ENCODE measurements at places on chromosomes 6 and 20.
A peak's percentile ranks its signal among the peaks of the same experiment; 100 is the strongest.

GRCh38 chr6:22019857-22020256 lies 277.0 kb downstream of the PRL start:
- no peak for DNase-seq

DNA sequence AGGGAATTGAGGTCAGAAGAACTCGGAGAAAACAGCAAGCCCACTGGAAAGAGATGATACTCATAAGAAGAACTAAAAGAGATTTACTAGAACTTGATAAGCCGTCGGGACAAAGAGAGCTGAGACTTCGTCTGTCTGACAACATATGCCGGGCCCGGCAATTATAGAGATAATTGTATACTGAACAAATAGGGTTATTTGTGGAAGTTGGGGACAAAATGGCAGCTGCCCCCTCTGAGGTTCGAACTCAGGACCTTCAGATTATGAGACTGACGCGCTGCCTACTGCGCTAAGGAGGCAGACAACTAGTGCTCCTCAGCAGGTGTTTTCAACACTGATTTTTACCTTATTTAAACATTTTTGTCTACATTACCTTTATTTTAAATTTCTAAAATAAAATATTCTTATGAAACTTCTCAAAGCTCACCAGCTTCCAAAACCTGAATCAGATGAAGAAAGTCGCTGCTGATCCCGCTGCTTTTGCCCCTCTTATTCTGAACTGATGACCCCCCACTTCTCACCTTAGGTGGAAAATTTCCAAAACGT lies 29.3 kb upstream of the TRIM27 start:
- DNase-seq, result peak; percentile 84

DNA sequence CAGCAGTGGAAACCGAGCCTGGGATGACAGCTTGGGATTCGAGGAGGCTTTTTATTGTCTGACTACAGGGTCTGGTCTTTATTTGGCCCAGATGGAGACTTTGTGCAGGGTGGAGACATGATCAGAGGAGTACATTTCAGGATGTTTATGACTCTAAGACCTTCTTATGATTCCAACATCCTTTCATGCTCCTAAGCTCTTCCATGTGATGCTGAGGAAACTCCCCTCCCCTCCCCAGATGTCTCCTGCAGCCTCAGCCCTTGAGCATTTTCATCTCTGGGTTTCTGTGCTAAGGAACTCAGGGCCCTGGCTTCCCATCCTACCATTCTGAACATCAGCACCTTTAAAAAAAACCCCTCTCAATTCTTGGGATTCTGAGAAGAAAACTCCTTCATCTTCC lies 186.6 kb downstream of the SOX4 start:
- no peak for DNase-seq

GRCh38 chr20:34541264-34541901 lies 17.1 kb upstream of the MAP1LC3A start:
- no peak for DNase-seq

- DNase-seq, result no peak
Observed at GRCh38 chr6:32128751-32129296, 778 bp upstream of the ATF6B start.

GRCh38 chr6:18022398-18023231 lies 35.2 kb upstream of the KIF13A start:
- DNase-seq, result peak; percentile 52

GRCh38 chr6:137762168-137763090 lies 104.6 kb upstream of the TNFAIP3 start:
- no peak for DNase-seq

DNA sequence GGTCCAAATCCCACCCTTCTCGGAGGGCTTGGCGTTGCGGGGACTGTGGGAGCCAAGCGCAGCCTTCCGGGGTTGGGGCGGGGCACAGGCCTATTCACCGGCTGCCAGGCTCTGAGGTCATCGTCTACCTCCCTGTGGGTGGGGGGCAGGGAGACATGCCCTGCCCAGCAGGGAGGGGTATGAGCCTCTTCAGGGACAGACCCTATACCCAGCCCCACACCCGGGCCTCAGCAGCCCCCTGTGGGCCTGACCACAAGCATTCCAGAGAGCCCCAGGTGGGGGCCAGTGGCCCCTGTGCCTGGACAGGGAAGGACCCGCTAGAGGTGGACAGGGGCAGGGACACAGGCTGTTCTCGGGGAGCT lies 11.6 kb downstream of the LAMA5 start:
- DNase-seq, result no peak

- peak; percentile 41 for DNase-seq
Observed at GRCh38 chr6:26097268-26097875, 10.1 kb downstream of the HFE start.

DNA sequence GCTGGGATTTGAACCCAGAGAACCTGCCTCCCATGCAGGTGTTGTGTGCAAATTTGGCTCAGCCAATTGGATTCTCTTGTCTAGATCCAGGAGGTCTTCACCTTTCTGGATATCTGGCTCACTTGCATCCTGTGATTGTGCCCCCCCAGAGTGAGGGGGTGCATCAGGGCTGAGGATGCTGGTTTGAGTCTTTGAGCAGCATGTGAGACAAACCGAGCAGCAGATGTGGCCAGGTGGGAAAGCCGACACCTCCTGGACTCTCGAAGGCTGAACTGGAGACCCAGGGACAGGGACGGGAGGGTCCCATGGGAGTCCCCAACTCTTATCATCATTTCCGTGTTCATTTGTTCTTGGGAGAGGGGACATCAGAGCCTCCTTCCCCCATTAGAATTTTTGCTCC lies 30.6 kb upstream of the SULF2 start:
- DNase-seq, result no peak

DNA sequence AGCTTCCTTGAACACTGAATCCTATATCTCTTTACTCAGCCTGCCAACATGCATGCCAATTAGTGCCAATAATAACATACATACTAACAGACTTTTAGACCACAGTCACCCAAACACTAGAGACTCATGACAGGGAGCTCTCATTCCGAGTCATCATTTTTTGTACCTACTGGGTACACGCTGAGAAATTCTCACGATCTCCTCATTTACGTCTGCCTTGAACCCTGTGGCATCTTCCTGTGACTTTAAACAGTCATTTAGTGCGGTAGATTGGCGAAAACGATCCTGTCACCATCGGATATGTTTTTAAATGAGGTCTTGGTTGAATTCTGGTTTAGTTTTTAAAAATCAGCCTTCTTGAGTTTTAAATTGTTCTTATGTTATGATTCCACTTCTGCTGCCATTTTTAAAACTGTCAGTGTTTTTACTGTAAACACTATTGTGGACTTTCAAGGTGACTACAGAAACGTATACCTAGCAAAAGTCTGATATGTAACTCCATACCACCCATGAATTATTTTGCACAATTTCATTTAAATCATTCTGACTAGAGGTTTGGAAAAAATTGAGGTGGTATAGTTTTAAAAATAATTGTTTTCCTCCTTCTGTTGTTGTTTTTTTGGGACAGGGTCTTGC lies 275.4 kb downstream of the TSHZ2 start:
- no peak for DNase-seq

DNA sequence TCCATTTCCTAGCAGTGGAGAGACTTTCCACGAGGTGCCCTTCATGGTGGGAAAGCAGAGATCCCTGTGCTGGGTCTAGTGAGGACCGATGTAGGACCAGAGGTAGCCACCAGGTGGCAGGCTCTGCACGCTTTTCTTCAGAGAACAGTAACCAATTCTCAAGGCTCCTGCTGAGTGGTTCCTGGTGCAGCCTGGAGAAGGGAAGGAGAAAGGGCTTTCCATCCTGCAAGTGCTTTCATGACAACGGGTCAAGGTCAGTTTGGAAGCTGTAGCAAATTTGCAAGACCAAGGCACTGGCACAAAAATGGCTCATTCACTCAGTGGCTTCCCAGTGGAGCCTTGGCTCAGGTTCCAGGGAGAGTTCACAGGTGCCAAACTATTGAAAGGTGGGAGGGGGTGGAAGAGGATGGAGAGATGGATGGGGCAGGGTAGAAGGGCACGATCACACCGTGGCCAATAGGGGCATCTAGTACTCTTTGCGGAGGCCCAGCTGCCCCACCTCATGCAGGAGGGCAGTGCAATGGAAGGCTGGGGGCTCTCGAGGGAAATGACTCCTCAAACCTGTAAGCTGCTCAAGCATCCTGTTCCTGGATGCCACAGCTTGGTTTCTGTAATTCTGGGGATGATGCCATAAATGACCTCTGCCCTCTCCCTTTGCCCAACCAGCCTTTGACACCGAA lies 25.5 kb upstream of the KCNK16 start:
- peak; percentile 89 for DNase-seq

DNA sequence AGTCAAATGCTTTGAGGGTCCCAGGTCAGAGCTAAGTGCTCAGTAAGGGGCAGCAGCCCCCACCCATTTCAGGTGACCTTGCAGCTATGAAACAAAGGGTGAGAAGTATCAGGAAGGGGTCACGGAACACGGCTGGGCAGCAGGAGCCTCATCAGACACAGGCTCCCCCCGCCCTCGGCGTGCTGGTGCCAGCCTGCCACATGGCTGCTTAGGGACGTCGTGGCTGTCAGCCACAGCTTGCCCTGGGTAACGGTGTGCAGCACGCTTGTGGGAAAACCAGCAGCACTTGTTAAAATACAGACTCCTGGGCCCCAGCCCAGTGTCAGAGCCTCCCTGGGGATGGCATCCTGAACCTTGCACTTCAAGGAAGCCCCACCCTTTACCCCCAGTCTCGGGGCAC lies 39.3 kb downstream of the SSR1 start:
- no peak for DNase-seq

DNA sequence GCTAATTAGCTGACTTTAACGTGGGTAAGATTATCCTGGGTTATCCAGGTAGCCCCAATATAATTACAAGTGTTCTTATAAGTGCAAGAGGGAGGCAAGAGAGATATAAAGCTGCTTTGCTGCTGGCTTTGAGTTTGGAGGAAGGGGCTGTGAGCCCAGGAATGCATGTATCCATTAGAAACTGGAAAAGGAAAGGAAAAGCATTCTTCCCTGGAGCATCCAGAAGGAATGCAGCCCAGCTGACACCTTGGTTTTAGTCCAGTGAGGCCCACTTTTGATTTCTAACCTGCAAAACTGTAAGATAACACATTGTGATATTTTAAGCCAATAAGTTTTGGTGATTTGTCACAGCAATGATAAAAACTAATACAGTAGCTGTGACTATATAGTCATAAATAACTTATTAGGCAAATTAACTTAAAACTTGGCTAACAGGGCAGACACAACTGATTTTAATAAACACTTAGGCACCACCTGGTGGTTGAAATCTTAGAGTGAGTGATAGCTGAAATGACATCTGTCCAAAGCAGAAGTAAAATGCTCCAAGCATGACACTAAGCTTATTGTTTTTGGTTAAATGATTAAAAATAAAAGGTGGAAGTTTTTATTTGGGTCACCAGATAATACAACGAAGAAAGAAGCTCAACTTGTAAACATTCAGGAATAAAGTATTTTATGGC lies 35.6 kb downstream of the ADGRF4 start:
- no peak for DNase-seq

GRCh38 chr20:39623584-39624234 lies 661.6 kb downstream of the DHX35 start:
- no peak for DNase-seq

DNA sequence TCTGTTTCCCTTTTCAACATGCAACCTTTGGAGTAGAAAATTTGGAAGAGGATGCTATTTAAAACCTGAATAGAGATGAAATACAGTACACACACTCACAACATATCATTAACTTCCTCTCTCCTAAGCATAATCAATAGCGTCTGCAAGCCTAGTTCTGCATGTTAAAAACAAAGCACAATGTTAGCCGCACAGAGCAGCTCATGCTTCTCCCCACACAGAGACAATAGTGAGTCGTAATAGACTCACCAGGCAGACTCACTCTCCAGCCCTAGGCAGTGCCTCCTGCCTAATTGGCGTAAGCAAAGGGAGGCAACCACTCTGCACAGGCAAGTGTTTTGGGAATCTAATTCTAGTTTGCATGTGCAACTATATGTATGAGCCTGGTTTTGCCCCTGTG lies 45.8 kb upstream of the ARID1B start:
- DNase-seq, result peak; percentile 35

DNA sequence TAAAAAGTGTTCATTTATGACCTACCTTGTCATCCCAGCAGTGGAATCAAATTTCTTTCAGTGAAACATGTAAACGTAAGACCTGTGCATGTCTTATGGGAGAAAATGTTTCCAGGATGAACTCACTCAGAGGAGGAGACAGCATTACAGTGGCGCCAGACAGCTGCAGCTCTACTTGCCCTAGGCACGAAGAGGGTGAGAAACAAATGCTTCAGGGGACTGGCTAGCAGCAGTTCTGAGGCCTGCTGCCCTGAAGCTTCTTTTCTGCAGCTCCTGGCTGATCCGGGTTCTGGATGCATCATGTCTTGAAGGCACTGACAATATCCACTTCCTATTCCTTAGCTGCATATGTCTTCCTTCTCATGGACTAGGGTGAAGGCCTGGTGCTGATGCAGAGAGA lies 120.2 kb downstream of the QRSL1 start:
- DNase-seq, result no peak
